ENCODE measurements at places on chromosomes 12 and 14.

DNA sequence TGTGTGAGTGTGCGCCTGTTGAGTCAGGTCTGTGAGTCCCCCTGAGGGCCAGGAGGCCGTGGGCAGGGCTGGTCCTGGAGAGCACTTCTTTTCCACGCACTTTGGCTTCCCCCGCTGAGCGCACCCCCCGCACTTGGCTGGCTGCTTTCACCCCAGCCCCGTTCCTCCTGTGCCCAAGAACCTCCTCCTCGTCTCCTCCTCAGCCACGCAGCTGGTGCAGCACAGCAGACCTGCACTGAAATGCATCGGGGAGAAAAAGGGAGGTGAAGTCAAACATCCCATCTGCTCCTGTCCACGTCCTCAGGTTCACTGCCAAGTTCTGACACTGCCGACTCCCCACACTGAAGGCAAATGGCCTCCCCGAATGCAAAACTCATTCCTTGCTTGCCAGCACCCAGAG lies 362.7 kb upstream of the SFSWAP start:
- no peak for DNase-seq

GRCh38 chr12:124685689-124686369 lies 118.4 kb upstream of the NCOR2 start:
- no peak for DNase-seq

- DNase-seq = no peak
Measured at GRCh38 chr14:56413721-56414120, 165.9 kb upstream of the TMEM260 start.

DNA sequence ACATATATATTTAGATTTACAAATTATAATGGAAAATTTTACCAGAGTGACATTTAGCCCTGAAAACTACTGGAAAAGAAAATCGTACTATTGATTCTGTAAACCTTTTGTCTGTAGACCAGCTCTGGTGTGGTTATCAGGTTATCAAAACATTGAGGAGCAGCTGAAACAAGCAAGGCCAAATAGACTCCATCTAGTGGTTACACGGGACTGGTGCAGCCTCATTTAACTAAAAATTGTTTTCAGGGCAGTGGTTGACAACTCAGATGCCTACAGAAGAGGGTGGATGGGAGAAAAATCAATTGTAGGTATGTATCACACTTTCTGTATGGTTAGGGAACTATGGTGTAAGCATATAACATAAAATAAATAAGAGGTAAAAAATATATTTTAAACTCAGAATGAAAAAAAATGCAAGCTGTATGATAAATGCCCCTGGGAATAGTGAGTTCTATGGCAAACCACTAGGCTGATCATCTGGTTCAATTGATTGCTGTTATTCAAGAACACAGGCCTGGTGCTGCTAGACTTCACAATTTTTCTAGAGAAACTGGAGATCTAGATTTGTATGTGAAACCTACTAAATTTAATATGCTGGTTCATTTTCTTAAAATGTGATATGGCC lies 51.2 kb downstream of the ACSS3 start:
- no peak for DNase-seq

DNA sequence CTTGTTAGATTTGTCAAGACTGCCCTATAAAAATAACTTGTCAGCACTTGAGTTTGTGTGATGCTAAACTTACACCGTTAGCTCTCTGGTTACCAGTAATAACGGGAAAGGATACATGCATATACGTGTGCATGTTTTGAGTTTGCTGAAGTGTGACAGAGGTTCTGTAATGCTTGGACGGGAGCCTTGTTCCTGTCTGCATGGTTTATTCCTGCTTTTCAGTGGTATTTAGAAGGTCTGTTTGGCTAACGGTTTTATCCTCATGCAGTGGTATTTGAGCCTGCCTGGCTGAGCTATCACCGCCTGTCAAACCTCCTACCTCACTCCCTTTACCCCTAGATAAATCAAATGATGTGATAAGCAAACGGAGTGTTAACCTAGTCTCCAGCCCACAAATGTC lies 305.6 kb downstream of the GALC start:
- no peak for DNase-seq

- no peak for DNase-seq
Measured at GRCh38 chr14:29682789-29683188, 244.9 kb downstream of the PRKD1 start.

DNA sequence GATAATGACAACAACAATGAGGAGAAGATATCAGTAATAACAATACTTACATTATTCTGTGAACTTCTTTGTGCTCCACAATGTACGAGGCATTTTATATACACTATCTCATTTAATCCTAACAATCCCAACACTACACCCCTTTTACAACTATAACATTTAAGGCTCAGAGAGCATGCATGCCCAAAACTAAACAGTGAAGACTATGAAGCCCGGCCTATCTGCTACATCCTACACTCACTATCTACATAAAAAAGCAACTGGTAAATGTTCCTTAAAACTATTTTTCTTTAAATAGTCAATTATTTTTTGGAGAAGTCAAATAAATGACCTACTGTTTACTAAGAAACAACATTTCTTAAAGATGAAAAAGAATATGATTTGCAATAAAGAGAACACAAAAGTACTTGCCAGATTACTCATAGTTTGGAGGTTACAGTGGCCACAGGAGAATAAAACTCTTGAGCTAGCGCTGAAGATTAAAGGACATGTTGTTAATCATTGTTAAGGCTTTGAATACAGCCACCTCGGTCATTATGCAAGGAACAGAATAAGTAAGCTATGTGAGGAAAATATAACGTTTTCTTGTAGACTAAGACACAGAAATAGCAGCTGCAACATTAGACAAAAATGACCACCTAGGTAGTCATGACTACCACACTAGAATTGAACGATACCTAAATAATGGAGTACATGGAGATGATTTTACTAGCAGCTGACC lies 56.7 kb downstream of the EPS8 start:
- DNase-seq = no peak

DNA sequence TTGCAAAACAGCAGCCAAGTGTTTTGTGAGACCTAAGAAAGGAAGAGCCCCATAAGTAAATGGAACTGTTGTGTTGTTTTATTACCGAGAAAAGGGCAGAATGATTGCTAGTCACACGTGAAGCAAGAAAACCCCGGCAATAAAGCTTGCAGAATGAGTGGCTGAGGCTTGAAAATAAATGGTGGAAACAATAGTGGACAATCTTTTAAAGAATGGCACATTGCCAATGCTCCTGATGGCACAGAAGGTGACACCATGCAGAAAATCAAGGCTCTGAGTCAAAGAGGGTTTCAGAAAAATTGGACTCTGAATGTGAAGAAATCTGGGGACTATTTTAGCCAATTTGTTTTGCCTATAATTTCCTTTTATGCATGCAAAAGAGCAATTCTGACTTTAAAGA lies 4.0 kb upstream of the AQP2 start:
- no peak for DNase-seq

GRCh38 chr14:87869619-87870583 lies 123.1 kb downstream of the GALC start:
- DNase-seq = no peak

DNA sequence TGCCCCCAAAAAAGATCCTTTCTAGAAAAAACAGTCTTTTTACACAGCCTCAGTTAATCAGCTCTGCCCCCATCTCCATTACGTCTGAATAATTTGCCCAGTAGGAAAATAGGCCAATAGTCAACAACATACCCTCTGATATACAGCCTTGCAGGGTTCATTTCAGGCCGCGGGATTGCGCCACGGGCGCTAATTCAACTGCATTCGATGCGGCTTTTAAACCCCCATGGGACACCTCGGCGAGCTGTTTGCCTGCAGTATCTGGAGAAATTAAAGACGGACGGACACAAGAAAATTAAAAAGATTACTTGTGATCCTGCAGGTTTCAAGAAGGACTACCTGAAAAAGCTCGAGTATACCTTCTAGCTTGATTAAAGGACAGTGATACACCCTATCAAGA lies 36.1 kb downstream of the ERP29 start:
- DNase-seq = no peak

DNA sequence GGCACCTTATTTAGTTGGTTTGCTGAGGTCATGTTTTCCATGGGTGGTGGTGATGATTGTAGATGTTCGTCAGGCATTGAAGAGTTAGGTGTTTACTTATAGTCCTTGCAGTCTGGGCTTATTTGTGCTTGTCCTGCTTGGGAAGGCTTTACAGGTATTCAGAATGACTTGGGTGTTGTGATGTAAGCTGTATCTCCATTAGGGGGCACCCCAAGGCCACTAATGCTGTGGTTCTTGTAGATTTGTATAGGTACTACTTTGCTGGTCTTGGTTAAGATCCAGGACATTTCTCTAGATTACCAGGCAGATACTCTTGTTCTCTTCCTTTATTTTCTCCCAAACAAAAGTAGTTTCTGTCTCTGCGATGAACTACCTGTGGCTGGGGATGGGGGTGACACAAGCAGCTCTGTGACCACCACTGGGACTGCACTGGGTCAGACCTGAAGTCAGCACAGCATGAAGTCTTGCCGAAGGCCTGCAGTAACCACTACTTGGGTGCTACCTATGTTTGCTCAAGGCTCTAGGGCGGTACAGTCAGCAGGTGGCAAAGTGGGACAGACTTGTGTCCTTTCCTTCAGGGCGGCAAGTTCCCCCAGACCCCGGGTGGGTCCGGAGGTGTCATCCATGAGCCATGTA lies 35.8 kb upstream of the FBXO33 start:
- DNase-seq = peak; percentile 5

GRCh38 chr12:49358483-49359141 lies 8.7 kb upstream of the SPATS2 start:
- peak; percentile 68 for DNase-seq

- no peak for DNase-seq
Measured at GRCh38 chr12:104533134-104533533, 76.4 kb downstream of the CHST11 start.
